Stimulated activated CD4-positive, alpha-beta T cell treated with anti-CD3 and anti-CD28 coated beads, Interleukin-12 subunit alpha, Interleukin-12 subunit beta, amount 100 ng/mL, for 24 hours (primary cell): ENCODE measurements at places on chromosomes 16 and 17.

- no peak for DNase-seq
Measured at GRCh38 chr17:57207396-57207795, 48.9 kb upstream of the MSI2 start.

DNA sequence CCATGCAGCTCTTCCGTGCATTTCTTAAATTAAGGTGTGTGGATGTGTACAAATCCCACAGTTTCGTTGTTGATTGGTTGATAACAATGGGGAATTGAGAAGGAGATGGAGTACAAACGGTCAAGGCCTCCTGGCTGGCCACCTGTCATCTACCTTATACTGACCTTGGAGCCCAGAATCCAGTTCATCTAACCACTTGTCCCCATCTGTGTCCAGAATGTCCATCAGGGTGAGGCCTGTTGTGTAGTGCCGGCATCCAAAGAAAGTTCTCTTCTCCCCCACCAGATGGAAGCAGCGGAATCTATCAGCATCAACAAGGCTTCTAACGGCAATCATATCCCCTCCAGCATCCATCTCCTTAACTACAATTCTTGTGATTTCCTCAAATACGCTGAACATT lies 1.5 kb downstream of the GSDMB start:
- no peak for DNase-seq

DNA sequence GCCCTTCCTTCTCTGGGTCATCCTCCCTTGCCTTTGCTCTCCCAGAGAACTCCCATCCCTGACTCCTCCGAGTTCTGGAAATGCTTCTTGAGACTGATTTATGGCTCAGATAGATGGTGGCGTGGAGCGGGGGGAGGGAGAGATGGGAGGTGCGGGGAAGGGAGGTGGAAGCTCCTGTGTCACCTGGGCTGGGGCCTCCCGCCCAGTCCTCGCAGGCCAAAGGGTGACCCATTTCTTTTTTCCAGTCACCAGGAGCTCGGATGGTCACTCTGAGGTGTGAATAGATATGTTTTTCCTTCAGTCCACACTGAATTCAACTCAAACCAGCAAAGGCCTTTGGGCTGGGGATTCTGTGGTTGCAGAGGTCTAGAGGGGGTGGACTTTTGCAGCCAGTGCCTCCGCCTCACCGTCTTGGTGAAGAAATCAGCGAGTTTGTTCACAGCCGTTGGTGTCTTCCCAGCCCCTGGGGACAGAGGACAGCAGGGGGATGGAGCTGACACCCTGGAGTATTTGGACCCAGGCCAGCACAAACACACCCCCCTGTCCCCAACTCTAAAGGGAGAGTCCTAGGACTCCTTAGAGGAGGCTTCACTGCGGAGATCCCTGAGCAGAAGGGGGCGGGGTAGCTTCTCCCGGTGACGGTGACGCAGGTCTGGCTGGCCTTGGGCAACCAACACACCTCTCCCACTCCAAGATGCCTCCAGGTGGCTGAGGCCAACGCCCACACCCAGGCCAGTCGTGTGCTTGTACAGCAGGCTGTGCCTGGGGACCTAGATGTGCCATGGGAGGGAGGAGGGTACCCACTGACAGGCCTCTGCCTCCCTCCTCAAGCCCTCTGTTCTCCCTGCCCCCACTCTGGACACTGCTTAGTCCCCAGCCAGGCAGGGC lies 80.6 kb downstream of the AMFR start:
- no peak for DNase-seq

DNA sequence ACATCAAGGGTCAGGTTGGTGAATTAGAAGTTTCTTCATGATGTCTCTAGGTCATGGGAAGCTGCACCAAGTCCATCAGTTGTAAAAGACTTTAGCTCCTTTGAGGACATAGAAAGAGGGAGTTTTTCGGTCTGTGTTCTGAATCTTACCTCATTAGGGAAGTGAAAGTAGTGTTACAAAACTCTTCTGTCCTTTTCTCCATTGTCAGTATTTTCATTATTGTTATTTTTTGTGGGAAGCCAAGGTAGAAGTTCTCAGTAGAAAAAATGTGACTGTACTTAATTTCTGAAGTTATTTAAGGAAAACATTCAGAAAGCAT lies 24.2 kb downstream of the MAP3K3 start:
- DNase-seq: no peak

GRCh38 chr17:50288306-50288705 lies 14.0 kb downstream of the TMEM92 start:
- no peak for DNase-seq

DNA sequence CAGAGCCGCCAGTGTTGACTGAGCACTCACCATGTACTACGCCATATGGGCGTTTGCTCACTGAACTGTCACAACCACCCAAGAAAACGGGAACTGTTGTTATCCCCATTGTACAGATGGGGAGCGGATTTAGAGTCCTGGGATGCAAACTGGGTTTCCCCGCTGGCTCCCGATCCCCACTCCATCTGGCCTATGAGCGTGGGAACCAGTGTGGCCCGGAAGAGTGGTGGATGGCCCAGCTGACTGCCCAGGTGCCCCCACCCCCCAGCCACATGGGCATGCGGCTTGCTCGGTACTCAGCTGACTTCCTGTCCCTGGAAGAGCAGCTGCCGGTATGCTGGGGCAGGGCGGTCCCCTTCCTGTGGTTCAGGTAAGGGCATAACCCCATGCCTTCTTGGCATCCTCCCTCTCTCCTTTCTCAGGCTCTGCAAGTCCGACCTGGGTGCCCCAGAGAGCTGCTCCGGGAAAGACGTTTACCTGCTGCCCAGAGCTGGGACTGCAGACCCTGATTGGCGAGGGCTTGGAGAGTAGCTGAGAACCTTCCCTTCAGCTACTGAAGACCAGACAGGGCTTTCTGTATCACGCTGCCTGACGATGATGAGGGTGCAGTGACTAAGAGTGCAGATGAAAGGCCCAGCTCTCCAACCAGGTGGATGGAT lies 16.2 kb downstream of the SOCS3 start:
- no peak for DNase-seq

- no peak for DNase-seq
Measured at GRCh38 chr17:5203178-5203907, 11.7 kb upstream of the ZNF594 start.

- DNase-seq: no peak
Measured at GRCh38 chr16:67146523-67147357, 4.1 kb downstream of the B3GNT9 start.

DNA sequence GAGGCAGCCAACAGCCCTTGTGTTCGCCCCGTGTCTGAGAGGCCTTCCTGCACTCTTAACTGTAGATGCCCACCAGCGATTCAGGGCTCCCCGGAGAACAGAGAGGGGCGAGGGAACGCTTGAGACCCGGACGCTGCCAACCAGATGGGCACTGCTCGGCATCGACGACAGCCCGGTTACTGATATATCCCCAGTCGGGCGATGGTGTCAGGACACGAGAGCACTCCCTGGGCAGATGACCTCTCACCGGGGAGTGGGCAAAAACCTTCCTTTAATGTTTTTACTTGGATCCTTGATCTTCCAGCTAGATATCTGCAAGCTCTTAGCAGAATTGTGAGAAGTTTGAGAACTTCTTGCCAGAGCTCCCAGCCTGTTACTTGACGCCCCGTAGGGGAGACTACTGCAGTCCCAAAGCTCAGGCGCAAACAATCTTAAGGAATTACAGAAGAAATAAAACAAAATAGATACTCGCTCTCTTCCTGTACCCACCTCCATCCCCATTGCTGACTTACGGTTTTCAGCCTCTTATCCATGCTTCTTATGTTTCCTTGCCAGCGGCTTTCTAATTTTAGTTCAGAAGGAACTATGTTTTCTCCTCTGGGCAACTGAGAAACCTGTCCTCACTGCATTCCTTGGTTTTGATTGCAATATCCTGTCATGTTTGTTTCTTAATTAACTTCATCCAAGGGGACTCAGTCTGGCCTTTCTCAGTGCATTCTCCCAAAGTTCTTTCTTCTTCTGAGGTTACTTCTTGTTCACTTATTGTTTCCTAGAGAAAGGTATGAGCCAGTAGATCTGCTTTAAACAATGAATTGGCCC lies 845 bp downstream of the SP2 start:
- DNase-seq: no peak

DNA sequence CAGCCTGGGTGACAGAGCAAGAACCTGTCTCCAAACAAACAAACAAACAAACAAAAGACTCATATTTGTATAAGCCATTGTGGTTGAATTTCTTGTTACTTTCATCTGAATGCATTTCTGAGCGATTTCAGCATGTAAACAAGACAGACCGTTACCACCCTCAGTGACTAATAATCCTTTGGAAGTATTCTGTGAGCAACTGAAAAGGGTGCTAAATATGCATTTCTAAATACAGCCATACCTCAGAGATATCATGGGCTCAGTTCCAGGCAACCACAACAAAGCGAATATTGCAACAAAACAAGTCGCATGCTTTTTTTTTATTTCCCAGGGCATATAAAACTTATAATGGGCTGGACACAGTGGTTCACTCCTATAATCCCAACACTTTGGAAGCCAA lies 109.0 kb downstream of the USP31 start:
- no peak for DNase-seq

DNA sequence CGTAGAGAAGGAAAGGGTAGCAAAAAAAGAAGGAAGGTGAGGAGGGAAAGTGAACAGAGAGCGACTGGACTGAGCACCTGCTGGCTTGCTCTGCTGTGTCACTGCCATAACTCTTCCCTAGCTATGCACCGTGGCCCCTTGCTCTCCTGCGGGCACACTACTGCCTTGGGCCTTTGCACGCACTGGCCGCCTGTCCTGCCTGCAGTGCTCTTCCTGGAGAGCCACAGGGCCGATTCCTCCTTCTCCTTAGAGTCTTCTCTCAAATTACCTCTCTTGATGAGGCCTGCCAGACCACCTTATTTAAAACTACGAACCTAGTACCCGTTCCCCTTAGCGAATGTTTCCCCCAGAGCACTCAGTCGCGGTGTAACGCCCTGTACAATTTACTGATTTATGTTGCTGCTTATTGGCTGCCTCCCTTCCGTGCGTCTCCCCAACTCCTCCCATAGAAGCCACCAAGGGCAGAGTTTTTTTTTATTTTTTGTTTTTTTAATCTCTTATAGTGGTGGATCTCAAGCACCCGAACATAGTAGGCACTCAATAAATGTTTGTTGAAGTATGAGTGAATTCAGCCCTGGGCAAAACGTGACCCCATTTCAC lies 70.3 kb downstream of the RAI1 start:
- DNase-seq: no peak

DNA sequence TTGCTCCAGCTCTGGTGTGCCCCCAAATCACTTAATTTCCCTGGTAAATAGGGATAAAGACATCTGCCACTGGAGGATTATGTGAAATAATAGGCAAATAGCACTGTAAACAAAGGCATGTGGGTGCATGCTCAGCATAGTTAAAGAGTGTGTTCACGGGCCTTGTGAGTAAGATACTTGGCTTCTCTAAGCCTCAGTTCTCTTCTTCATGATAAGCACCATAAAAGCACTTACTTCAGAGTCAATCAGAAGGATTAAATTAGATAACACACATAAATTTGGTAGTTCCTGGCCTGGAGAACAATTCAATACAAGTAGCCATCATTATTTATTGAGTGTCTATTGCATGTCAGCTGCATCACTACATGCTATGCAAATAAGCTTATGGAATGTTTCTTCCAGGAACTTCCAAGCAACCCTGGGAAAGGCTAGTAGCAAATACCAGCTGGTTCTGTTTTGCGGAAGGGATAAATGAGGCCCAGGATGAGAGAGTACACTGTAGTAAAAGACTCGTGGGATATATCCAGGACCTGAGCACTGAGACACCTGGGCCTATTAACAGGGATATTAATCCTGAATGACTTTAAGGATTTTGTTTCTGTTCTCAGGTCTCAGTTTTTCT lies 14.5 kb downstream of the CCL11 start:
- DNase-seq: no peak

DNA sequence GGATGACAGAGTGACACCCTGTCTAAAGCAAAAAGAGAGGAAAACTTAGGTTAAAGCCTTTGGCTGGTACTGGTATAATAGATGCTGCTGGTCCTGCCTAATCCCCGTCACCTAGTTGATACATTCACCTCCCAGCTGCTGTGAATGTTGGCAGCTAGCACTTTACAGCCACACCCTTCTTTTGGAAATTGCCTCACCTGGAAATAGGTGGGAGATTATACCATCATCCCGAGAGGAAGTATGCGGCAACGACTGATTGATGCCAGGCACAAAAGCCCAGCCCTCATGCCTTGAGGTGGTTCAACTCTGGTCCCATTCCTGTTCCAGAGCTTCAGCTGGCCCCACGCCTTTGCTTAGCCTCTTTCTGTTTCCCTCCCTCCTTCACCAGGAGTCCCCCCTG lies 53.2 kb upstream of the SIAH1 start:
- no peak for DNase-seq

DNA sequence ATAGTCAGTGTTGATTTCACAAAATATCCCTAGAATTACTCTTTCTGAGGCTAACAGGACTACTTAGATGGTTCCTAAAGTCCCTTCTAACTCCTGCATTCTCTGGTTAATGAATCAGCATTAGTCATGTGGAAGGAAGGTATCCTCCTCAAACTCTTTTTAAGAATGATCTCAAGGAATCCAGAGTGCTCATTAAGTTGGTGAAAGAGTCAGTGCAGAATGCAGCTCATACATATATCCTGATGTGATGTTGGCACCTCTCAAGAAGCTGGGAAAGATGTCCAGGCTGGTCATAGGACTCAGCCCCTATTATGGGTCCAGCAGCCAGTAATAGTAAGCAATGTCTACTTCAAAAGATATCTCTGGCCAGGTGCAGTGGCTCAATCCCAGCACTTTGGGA lies 65.5 kb downstream of the PIGL start:
- no peak for DNase-seq

- no peak for DNase-seq
Measured at GRCh38 chr17:56085576-56086267, 67.6 kb upstream of the ANKFN1 start.

DNA sequence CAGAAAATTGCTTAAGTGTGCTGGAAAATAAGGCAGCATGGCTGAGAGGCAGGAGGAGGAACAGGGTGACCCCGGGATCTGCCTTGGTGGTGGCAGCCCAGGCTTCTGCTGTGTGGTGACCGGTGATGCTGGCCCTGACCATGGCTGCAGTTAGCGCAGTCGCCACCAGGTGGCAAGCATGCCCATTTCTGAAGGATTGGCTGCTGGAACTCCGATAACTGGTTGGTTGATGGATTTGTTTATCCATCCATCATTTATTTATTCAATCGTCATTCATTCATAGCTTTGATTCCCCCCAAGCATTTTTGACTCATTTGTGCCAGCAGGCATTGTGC lies 29.1 kb upstream of the ITGA3 start:
- DNase-seq: peak; percentile 62

- no peak for DNase-seq
Measured at GRCh38 chr17:2688351-2689342, 22.9 kb downstream of the CLUH start.

- no peak for DNase-seq
Measured at GRCh38 chr17:82866590-82867191, 26.9 kb upstream of the ZNF750 start.

GRCh38 chr16:54873071-54873470 lies 57.6 kb upstream of the IRX5 start:
- no peak for DNase-seq
